ENCODE measurements at places on chromosomes 2 and 18. TPM values are rescaled to one million over a fixed set of nuclear protein-coding genes. Genes with fewer than 3 reads are reported as not detected.

The CD207 gene
- not detected for total RNA-seq

The CNRIP1 gene
- 11.6 TPM for total RNA-seq

The TRIM43 gene
- not detected for total RNA-seq

The FBXO36 gene
- total RNA-seq: 4.3 TPM

The POU3F3 gene
- not detected for total RNA-seq

The ACYP2 gene
- total RNA-seq: 2.9 TPM

The MYL12A gene
- total RNA-seq: 254 TPM

Measured in PC-3 (cell line).